ENCODE measurements at places on chromosomes 16 and 17.

DNA sequence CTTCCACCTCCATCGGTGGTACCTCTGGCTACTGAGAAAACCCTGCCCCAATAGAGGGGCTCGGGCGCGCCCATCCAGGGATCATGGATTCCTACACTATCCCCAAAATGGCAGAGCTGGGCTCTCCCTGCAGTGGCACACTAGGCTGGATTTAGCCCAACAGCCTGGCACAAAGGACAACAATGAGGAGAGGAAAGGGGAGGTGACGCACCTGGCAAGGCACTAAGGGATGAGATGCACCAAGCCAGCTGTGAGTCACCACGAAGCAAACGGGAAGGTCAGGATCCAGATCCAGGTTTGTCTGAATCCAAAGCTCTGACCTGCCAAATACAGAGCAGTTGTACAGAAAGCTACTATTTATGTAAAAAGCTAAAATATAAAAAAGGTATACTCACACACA lies 18.1 kb downstream of the UBE2O start:
- no peak for DNase-seq

- no peak for DNase-seq
These were observed 72.6 kb upstream of the CDH5 start for GRCh38 chr16:66293932-66294331.

- DNase-seq: no peak
These were observed 30.9 kb upstream of the MEAK7 start for GRCh38 chr16:84535408-84535807.

DNA sequence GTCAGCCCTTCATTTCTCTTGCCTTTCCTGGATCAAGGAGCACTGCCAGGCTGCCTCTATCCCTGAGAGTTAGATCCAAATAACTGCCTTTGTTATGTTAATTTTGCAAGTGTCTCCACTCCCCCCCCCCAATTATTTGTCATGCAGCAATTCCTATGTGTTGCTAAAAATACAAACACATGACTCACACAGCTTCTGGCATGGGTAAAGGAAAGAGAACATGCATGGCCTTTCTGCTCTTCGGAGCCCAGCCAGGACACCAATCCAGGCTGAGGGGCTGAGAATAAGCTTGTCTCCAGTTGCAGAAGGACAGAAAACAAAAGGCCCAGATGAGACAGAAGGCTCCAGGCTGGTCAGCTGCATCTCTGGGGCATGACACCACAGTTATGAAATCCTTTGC lies 148.0 kb upstream of the TNRC6C start:
- no peak for DNase-seq

GRCh38 chr17:48679385-48680096 lies 42.8 kb downstream of the PRAC1 start:
- no peak for DNase-seq

DNA sequence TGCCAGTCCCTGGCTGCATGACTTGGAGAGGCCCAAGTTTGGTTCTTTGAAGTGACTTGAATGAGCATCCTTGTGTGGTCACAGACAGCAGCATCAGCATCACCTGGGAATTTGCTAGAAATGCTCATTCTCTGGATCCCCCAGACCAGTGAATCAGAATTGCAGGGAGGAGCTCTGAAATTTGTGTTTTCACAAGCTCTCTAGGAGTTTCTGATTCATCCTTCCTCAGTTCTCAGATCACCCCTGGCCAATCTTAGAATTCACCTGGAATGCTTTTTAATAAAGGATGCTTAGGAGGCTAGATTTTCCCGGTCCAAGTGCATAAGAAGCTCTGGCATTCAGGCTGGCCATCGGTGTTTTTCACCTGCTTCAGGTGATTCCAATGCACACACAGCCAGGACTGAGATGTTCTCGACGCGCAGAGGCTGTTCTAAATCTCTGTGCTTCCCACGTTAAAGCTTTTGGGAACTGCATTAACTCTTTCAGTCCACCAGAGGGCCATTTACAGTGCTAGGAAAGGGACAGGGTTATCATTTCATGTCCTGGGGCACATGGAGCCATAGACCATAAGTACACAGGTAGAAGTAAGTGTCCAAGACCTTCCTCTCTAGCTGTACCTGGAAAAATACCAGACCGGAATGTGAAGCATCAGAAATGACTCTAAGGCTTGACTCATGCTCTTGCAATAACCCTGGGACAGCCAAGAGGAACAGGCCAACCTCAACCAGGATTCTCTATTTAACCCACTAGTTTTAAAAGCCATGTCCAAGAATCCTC lies 85.7 kb upstream of the XYLT1 start:
- no peak for DNase-seq

DNA sequence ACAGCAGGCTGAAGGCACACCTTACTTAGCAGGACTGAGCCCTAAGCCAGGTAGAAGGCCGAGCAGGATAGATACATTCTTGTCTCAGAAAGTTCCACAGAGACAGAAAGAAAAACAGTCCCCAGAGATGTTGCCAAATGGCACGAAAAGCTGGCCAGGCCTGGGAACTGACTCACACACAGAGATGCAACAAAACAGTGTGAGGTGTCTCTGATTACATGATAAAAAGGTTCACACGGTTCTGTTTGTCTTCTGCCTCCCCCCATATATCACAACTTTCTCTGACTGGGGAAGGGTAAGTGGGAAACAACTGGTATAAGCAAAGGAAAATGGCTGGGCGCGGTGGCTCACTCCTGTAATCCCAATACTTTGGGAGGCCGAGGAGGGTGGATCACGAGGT lies 1.7 kb downstream of the WBP2 start:
- no peak for DNase-seq

DNA sequence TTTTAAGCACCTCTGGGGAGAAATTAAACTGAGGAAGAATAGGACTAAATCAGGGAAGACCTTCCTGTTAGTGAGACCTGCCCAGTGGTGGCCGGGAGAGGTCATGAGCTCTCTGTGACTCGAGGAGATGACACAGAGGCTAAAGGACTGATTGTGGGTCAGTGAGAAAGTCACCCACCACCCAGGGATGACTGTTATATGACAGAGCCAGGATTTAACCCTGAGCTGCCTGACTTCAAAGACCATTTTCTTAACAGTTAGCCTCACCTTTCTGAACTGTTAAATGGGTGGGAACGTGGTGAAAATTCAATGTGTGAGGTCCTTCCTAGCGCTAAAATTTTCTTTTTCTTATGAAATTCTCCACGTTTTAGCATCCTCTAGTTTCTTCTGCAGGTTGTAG lies 72.5 kb downstream of the WSB1 start:
- DNase-seq: no peak

- no peak for DNase-seq
These were observed 7.3 kb downstream of the SYCE1L start for GRCh38 chr16:77206533-77206932.

GRCh38 chr17:73174126-73174525 lies 9.3 kb downstream of the SSTR2 start:
- DNase-seq: no peak

DNA sequence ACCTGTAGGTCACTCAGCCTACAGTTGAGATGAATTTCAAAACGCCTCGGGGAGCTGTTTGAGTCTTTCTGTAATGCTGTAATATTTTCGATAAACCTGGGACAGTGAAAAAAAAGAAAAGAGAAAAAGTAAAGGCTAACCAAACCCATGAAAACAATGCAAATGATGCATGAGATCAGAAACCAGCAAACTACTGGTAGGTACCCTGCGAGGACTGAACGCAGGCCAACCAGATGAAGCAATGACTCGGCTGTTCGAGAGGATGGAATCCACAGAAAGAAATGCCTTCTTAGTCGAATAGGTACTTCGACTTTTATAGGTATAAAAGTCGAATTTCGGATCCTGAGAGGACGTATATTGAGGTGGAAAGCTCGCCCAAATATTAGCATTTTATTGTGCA lies 509 bp upstream of the ATAD5 start:
- no peak for DNase-seq

DNA sequence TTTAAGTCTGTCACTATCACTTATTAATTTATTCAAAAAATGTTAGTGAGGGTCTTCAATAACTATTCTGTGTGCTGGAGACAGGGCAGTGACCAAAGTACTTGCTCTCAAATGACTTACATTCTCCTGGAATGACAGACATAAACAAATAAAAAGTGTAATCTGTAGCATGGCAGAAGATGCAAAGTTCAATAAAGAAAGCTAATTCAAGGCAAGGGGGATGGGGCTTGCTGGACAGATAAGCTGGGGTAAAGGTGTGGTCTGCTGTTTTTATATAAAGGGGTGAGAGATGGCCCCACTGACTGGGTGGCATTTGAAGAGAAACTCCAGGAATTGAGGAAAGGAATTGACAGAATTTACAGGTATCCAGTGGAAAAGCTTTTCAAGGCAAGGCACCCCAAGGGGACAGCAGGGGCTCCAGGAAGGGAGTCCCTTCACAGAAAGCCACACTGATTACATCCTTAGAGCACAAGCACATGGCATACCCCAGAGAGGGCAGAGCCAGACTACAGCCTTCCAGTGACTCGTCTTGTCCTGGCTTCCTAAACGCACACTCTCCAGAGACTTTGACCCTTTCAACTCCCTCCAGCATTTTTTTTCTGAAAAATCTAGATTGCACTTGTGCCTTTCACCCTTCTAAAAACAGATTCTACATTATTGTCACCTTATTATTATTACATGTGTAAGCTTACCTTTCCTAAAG lies 123.7 kb upstream of the HS3ST3A1 start:
- DNase-seq: no peak

- no peak for DNase-seq
These were observed 756 bp upstream of the MVP start for GRCh38 chr16:29819506-29819905.

- DNase-seq: peak; percentile 95
These were observed 12.6 kb upstream of the ATP6V0C start for GRCh38 chr16:2500918-2501750.

- no peak for DNase-seq
These were observed 87.2 kb upstream of the CACNG5 start for GRCh38 chr17:66747578-66748275.

GRCh38 chr17:56630202-56630601 lies 36.7 kb downstream of the NOG start:
- DNase-seq: no peak

GRCh38 chr16:3589441-3589921 lies 12.3 kb upstream of the NLRC3 start:
- DNase-seq: no peak

- DNase-seq: no peak
These were observed 8.2 kb upstream of the ATP2C2 start for GRCh38 chr16:84360170-84360569.

DNA sequence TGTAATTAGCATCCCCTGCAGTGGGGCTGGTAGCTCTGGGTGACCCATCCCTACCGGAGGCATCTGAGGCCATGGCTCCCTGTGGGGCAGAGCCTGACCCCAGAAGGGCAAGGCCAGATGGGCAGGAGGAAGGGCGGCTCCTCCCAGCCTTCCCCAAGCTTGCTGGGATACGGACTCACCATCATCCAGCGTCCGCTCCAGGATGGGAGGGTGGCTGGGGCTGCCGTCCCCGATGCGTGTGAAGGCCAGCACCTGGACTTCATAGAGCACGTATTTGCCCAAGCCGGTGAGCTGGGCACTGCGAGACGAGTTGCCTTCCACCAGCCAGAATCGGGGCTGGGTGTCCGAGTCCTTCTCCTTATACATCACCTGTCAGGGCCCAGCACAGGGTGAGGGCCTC lies 81.6 kb upstream of the CDC42EP4 start:
- DNase-seq: no peak

DNA sequence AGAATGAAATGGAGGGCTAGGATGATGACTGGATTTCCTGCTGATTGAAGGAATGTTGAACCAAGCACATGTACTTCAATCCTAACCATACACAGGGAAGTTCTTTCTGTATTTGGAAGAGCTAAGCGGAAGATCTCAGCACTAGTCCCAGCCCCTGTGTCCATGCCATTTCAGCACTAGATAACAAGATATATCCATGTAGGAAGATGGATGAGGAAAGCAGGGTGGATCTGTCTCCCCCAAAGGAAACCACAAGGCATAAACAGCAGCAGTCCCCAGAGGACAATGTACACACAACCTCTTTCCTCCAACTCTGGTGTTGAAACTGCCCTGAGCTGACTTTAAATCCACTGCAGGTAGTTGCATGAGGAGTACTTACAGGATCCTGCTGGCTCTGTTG lies 75.1 kb downstream of the GRIN2A start:
- DNase-seq: no peak

DNA sequence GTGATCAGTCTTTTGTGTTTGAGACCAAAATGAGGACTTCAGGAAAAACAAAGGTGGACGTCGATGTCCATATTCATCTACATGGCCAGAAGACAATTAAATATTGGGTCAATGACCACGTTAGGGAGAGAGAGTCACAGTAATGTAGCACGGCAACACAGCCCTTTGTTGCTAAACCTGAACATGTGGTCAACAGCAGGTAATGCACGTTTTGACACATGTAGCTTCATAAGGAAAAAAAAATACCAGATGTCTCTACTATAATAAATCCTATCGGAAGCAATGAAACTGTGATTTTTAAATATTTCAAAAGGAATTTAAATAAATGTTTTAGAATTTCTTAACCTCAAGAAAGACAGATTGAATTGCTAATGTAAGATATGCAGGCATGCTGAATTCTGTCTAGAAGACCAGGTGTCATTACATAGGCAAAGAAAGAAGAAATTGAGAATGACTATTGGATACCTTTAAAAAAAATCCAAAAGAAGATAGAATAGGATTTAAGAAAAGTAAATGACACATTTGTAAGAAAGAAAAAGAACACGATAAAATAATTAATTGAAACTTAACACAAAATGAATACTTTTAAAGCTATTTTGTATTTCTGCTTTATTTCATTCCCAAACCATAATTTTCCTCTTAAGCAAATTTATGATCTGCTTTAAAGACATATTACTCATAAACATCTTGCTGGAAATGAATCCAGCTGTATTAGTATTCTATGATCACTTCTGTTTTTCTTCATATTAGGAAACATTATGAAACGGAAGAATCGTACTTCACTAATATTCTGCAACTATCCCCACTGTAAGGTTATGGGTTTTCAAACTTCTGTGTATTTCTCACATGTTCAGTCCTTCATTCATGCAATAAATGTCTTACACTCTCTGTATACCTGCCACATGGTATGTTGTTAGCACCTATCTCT lies 30.1 kb downstream of the ABCA8 start:
- DNase-seq: no peak

GRCh38 chr17:13835151-13835550 lies 233.4 kb upstream of the HS3ST3A1 start:
- no peak for DNase-seq

DNA sequence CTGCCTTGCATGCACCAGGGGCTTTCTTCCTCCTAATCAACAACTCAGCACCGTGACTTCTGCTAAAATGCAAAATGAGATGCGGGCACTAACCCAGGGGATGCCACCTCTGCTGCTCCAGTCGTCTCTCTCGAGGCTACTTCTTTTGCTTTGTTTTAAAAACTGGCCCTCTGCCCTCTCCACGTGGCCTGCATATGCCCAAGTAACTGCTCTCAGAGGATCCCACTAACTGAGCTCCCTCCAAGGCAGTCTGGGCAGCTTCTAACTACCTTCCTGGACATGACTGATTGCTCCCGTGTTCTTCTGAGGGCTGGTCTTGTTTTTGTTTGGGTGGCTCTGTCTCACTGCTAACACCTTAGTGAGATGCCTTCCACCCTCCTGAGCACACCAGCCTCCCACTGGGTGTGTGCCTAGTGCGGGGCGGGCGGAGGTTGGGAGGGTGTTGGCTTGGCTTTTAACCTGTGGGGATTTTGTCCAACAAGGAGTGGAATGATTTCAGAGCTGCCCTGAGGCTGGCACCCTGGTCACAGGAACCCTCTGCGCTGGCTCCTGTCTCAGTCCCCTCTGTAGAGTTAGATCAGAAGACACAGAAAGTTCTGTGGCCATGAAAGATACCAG lies 8.9 kb upstream of the LGALS9 start:
- DNase-seq: no peak

GRCh38 chr17:82266142-82266541 lies 7.4 kb downstream of the CSNK1D start:
- DNase-seq: no peak
